Caki2 (cell line): ENCODE measurements at places on chromosomes 2 and 18. TPM values are rescaled to one million over a fixed set of nuclear protein-coding genes. Genes with fewer than 3 reads are reported as not detected.

Gene ATIC
- 28.2 and 55.3 TPM in 2 replicates for total RNA-seq

Gene UPP2
- total RNA-seq = not detected in 2 replicates

Gene TMEM198
- 4.5 and 9.3 TPM in 2 replicates for total RNA-seq

Gene IL36A
- not detected in 2 replicates for total RNA-seq

- DNase-seq = no peak
Observed at GRCh38 chr18:37967261-37967660, 401.7 kb upstream of the CELF4 start.

- no peak for DNase-seq
Observed at GRCh38 chr2:178522950-178523595, 42.8 kb downstream of the PLEKHA3 start.

DNA sequence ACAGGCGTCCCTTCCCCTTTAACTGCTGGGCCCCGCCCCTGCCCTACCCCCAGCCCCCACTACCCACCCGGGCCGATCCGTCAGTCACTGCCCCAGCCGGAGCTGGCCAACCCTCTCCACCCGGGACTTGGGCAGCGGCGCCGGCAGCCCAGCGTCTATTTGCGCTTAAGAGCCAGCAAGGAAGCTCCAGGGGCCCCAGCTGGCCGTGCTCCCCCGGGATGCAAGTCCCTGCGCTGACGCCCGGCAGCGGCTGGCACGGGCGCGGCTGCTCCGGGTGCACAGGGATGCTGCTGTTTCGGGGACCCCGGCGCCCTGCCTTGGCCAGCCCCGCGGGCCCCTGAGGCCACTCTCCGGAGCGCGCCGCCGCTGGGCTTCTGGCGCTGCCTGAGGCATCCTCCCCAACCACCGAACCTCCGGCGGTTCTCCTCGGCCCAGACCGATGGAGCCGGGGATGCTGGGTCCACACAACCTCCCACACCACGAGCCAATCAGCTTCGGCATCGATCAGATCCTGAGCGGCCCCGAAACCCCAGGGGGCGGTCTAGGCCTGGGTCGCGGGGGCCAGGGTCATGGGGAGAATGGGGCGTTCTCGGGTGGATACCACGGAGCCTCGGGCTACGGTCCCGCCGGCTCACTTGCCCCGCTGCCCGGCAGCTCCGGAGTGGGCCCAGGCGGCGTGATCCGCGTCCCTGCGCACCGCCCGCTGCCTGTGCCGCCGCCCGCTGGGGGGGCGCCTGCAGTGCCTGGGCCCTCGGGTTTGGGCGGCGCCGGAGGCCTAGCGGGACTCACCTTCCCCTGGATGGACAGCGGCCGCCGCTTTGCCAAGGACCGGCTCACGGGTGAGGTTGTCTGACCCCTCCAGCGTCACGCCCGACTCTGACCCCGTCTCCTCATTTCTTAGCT, at the start of gene TLX2:
TSS of gene TLX2 (plus strand) at position 83 of the 903 bp plus-strand sequence. CDS start at position 440, 357 bp downstream.
- DNase-seq = no peak

GRCh38 chr18:57980573-57981307, 63.3 kb upstream of the NEDD4L start:
- no peak for DNase-seq

- DNase-seq = no peak
Observed at GRCh38 chr18:24678626-24679025, 218.2 kb downstream of the HRH4 start.

DNA sequence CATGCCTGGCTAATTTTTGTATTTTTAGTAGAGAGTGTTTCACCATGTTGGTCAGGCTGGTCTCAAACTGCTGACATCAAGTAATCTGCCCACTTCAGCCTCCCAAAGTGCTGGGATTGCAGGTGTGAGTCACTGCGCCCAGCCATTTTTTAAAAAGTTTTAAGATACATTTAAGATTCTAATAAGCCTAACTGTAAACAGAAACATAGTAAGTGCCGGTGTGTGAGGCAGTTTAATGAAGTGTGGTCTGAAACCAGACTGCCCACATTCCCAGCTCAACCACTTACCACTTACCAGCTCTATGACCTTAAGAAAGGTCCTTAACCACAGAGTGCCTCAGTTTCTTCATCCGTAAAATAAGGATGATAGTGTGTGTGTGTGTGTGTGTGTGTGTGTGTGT, 42.4 kb downstream of the TMEM237 start:
- no peak for DNase-seq

GRCh38 chr18:72830109-72830508, 37.7 kb downstream of the NETO1 start:
- peak; percentile 4 for DNase-seq

Gene VIT
- total RNA-seq = 0.98 TPM in 1 of 2 replicates, not detected in the other

- DNase-seq = no peak
Observed at GRCh38 chr18:22933966-22934423, 867 bp downstream of the RBBP8 start.

Gene IFIH1
- total RNA-seq = 2.6 and 8.5 TPM in 2 replicates

GRCh38 chr2:107542314-107542740, 284.4 kb upstream of the RGPD4 start:
- DNase-seq = no peak

Gene MEP1B
- total RNA-seq = 0.17 TPM in 1 of 2 replicates, not detected in the other

- peak; percentile 33 for DNase-seq
Observed at GRCh38 chr2:181977661-181978350, 7.8 kb upstream of the PPP1R1C start.

GRCh38 chr2:217410681-217410960, 550.8 kb upstream of the TNP1 start:
- no peak for DNase-seq

DNA sequence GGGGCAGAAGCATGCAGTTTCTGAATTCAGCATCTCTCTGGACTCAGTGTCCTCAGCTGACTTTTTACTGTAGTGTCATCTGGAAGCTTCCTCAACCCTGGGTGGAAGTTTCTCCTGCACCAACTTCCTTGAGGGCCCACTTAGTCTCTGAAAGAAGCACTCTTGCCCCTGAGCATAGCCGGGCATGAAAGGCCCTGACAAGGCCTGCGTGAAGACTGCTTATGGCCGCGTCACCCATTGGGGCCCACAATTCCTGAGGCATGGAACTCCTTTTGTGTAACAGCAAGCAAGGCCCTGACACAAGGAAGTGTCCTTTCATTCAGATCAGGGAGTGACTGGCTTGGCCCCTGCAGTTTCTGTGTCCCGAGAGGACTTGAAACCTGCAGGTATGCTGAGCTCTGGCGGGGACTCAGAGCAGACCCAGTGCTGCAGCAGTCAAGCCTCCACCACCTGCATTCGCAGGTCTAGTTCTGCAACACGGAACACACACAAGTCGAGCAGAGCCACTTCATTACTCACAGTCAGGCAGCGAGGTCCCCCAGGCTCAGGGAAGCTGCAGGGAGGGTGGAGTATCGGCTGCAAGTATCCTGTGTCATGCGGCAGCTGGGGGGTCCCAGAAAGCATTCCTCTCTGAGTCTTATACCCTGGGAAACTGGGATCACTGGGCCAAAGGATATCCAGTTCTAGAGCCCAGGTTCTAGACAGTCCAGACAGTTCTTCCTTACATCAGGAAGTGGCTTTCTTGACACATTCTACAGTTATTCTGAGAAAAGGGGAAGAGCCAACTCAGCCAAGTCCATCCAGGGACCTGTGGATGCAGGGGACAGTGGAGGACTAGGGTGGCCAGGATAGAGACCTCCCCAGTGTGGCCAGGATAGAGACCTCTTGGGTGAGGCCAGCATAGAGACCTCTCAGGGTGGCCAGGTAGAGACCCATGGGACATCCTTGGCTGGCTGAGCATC, 35.6 kb upstream of the PRLH start:
- DNase-seq = no peak

Gene PAIP2B
- 0.54 TPM in 1 of 2 replicates, not detected in the other for total RNA-seq

Gene PPM1B
- total RNA-seq = 22.5 and 35.2 TPM in 2 replicates

Gene ING5
- total RNA-seq = 31.9 and 41.0 TPM in 2 replicates

GRCh38 chr2:146457221-146457620, 1387.6 kb upstream of the ACVR2A start:
- DNase-seq = peak; percentile 13

DNA sequence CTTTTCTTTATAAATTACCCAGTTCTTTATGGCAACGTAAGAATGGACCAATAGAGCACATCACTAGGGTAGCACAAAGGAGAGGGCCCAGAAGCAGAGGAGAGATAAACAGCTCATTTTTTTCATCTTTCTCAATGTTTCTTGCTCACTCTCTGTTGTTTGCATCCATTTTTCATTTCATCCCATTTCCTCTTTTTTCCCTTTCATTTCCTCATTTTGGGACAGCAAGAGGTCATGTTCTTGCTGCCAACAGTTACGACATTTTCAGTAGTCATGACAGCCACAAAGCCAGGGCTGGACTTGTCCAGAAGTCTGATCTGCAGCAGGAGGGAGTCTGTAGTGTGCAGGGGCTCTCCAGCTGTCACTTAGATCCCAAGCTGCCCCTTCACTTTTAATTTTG, 52.7 kb upstream of the CYP1B1 start:
- no peak for DNase-seq

Gene TUBA3E
- not detected in 2 replicates for total RNA-seq

DNA sequence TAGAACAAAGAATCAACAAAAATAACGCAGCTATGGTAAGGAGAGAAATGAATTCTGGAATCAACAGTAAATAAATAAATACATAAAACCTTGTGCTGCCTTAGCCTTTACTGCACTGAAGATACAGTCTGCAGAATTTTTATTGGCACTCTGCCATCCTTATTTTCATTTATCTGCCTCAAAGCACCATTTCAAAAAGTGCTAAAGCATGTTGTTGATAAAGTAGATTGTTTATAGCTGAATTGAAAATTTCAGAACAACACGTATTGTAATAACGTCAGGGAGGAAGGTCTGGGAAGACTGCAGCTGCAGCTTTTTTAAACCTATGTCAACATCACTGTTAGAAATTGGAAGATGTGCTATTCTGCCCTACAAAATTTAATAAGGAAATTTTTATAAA, 787.2 kb downstream of the PLCL1 start:
- no peak for DNase-seq

- DNase-seq = no peak
Observed at GRCh38 chr18:32368991-32369390, 101.7 kb downstream of the GAREM1 start.

DNA sequence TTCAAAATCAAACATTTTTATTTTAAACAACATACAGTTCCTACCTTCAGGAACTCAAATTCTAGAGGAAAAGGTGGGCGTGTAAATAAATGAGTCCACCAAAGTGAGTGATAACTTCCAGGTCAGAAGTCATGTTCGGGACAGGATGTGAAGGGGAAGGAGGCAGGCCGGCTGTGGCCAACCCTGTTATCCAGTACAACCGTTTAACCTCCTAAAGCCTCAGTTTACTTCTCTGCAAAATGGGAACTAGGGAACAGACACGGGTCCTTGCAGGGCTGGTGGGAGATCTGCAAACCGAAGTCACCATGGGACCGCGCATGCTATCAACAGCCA, 373 bp downstream of the EIPR1 start:
- DNase-seq = no peak

GRCh38 chr2:29743516-29743915, 177.9 kb downstream of the ALK start:
- no peak for DNase-seq

- no peak for DNase-seq
Observed at GRCh38 chr2:133498662-133499585, 69.3 kb downstream of the NCKAP5 start.

- DNase-seq = no peak
Observed at GRCh38 chr2:229392196-229392595, 121.1 kb upstream of the PID1 start.

GRCh38 chr2:37323176-37323780, 1.4 kb downstream of the PRKD3 start:
- DNase-seq = no peak
